Gastroesophageal sphincter (tissue), 4 donors: ENCODE measurements at places on chromosomes 3 and 15.

- H3K36me3 ChIP-seq, result no peaks in the 10 kb centered on the region
- no peaks in the 10 kb centered on the region for H3K27me3 ChIP-seq
- H3K4me3 ChIP-seq, result no peak overlapping the region
- H3K27ac ChIP-seq, result no peak overlapping the region
- H3K4me1 ChIP-seq, result no peaks in the 10 kb centered on the region
Observed at GRCh38 chr3:157107037-157107436, 52.9 kb downstream of the CCNL1 start.

- no peak overlapping the region for H3K27ac ChIP-seq
- no peak for ATAC-seq
- no peak overlapping the region for H3K4me3 ChIP-seq
- H3K4me1 ChIP-seq, result no peaks in the 10 kb centered on the region
- H3K27me3 ChIP-seq, result no peaks in the 10 kb centered on the region
Observed at GRCh38 chr15:54094661-54095060, 116.4 kb downstream of the UNC13C start.

DNA sequence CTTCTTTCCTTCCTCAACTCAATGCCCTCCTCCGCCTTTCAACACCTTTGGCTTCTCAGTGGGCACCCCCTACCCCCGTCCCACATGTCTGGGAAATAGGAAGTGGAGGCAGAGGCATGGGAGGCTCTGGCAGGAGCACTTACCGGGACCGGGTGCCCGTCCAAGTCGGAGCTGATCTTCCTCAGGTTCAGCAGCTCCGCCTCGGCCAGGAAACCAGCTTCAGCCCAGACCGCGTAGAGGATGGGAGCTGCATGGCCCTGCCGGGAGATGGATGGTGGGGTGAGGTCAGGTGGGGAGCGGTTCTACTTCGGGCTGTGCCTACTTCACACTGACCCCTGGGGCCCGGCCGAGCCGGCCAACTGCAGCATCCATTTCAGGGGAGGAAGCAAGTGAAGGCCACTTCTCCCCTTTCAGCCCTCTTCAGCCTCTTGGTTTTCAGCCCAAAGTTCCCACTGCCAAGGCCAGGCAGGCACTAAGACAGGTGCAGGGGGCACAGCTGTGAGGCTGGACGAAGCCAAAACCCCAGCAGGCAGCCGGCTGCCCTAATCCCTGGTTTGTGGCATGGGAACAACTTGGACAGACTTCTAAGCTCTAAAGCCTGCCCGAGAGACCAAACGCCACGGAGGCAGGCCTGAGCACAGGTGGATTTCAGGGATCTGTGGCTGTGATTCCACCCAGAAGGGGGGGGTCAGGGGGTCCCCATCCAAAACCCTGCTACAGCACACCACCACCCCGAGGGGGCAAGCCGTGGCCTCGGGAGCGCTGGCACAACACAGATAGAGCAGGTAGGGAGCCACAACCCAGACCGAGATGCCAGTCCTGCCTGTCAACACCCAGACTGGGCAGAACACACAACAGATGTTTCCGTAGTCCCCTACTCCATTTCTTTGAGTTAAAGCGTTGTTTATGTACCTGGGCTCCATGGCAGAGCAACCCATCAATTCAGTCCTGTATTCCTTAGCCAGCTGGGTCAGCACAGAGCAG lies 14.5 kb downstream of the TKT start:
- no peak for ATAC-seq
- H3K27me3 ChIP-seq, result no peaks in the 10 kb centered on the region
- H3K4me1 ChIP-seq, result no peaks in the 10 kb centered on the region
- H3K4me3 ChIP-seq, result no peak overlapping the region

DNA sequence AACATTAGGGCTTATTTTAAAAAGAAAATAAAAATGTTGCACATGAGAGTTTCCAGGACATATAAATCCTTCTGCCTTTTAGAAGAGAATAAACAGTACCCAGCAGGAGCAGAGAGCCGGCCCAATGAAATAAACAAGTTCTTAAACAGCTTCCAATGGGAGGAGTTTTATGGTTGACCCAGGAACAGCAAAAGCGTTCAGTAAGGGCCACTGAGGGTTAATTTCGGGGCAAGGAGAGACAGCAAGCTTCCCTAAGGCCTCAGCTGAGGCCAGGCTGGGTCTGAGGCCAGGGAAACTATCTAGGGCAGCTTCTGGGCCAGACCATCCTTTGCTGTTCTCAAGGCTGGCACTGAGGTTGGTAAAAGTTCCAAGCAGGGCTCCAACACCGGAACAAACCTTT lies 3.4 kb downstream of the PDZRN3 start:
- peaks cover 6% of the 10 kb centered on the region for H3K27me3 ChIP-seq
- H3K27ac ChIP-seq, result peak overlapping the region; percentile 89
- peak overlapping the region; percentile 95 for H3K4me3 ChIP-seq
- H3K4me1 ChIP-seq, result peaks cover 64% of the 10 kb centered on the region

GRCh38 chr3:193593668-193594030 lies 641 bp downstream of the OPA1 start:
- H3K4me3 ChIP-seq, result peak overlapping the region; percentile 65

- H3K27me3 ChIP-seq, result no peaks in the 10 kb centered on the region
- H3K4me3 ChIP-seq, result no peak overlapping the region
- no peak for ATAC-seq
- H3K4me1 ChIP-seq, result no peaks in the 10 kb centered on the region
Observed at GRCh38 chr15:94580211-94580885, 349.0 kb downstream of the MCTP2 start.

GRCh38 chr15:56208185-56208584 lies 35.5 kb downstream of the RFX7 start:
- H3K4me1 ChIP-seq, result peaks cover 5% of the 10 kb centered on the region
- no peaks in the 10 kb centered on the region for H3K27me3 ChIP-seq
- H3K4me3 ChIP-seq, result no peak overlapping the region

- no peak overlapping the region for H3K27ac ChIP-seq
- H3K4me1 ChIP-seq, result no peaks in the 10 kb centered on the region
- H3K27me3 ChIP-seq, result no peaks in the 10 kb centered on the region
- ATAC-seq, result peak; percentile 73
Observed at GRCh38 chr3:12175844-12176453, 17.2 kb upstream of the TIMP4 start.

- no peaks in the 10 kb centered on the region for H3K27me3 ChIP-seq
- H3K4me1 ChIP-seq, result peaks cover 54% of the 10 kb centered on the region
- H3K27ac ChIP-seq, result peak overlapping the region; percentile 83
- H3K4me3 ChIP-seq, result peak overlapping the region; percentile 23
- no peaks in the 10 kb centered on the region for H3K36me3 ChIP-seq
Observed at GRCh38 chr3:195546130-195546560, 3.0 kb upstream of the PPP1R2 start.

GRCh38 chr3:66633402-66634381 lies 132.9 kb upstream of the LRIG1 start:
- H3K4me1 ChIP-seq, result no peaks in the 10 kb centered on the region
- no peak overlapping the region for H3K27ac ChIP-seq
- ATAC-seq, result no peak

GRCh38 chr3:46221938-46222337 lies 13.8 kb upstream of the CCR1 start:
- no peak for ATAC-seq
- no peak overlapping the region for H3K4me3 ChIP-seq
- H3K4me1 ChIP-seq, result no peaks in the 10 kb centered on the region
- H3K27me3 ChIP-seq, result peaks cover 4% of the 10 kb centered on the region

GRCh38 chr3:161371441-161372320 lies at the start of gene SPTSSB:
SPTSSB (minus strand) TSS chr3:161371517; CDS start chr3:161346323, 25,194 bp downstream.
- H3K4me1 ChIP-seq, result no peaks in the 10 kb centered on the region
- no peaks in the 10 kb centered on the region for H3K36me3 ChIP-seq
- ATAC-seq, result peak; percentile 57
- H3K27me3 ChIP-seq, result peaks cover 30% of the 10 kb centered on the region

GRCh38 chr3:32285891-32286290 lies 47.4 kb downstream of the CMTM8 start:
- H3K4me3 ChIP-seq, result no peak overlapping the region
- H3K27me3 ChIP-seq, result no peaks in the 10 kb centered on the region
- no peaks in the 10 kb centered on the region for H3K36me3 ChIP-seq
- H3K27ac ChIP-seq, result no peak overlapping the region

DNA sequence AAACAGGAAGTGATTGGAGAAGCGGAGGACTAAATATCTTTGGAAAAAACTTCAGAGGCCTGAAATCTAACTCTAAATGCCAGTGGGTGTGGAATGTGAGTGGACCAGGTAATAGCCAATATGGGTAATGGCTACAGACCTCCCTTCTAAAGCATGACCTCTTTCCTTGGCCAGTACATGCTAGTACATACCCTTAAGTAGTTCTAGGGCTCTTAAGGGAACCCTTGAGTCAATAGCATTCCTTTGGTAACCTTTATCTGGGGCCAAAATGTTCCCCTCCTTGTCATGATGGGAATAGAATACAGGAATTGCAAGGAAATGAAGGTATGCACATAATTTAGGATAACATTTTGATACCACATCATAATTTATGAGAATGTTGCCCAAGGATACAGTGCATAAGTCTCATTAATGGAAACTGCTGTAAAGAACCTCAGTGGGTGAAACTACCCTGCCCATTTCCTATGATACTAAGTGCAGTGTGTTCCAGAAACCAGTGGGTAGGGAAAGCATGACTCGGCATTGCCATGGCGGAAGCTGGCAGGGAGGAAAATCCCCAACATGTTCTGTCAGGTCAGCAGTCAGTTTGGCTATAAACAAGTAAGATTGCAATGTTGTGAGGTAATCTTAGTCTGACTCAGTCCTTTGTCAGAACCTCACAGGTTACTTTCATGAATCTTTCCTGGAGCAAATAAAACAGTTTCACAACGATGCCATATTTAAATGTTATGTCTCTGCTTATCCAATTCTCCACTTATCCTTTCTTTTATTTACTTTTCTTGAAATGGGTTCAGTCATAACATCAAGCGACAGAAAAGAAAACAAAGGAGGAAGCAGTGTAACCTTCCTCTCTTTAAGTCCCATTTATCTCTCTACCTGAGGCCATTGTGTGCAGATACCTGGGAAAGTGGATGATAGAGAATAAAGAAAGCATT lies 23.5 kb upstream of the RAP2B start:
- no peaks in the 10 kb centered on the region for H3K27me3 ChIP-seq
- H3K36me3 ChIP-seq, result no peaks in the 10 kb centered on the region
- no peaks in the 10 kb centered on the region for H3K4me1 ChIP-seq
- H3K27ac ChIP-seq, result no peak overlapping the region
